ENCODE measurements at places on chromosomes 2 and 18.

- DNase-seq = peak; percentile 12
These were observed 917.6 kb upstream of the ACVR2A start for GRCh38 chr2:146927080-146927711.

GRCh38 chr2:211468217-211468616 is 911.8 kb downstream of the CPS1 start:
- no peak for DNase-seq

- no peak for DNase-seq
These were observed 2.8 kb downstream of the IRS1 start for GRCh38 chr2:226796840-226797288.

DNA sequence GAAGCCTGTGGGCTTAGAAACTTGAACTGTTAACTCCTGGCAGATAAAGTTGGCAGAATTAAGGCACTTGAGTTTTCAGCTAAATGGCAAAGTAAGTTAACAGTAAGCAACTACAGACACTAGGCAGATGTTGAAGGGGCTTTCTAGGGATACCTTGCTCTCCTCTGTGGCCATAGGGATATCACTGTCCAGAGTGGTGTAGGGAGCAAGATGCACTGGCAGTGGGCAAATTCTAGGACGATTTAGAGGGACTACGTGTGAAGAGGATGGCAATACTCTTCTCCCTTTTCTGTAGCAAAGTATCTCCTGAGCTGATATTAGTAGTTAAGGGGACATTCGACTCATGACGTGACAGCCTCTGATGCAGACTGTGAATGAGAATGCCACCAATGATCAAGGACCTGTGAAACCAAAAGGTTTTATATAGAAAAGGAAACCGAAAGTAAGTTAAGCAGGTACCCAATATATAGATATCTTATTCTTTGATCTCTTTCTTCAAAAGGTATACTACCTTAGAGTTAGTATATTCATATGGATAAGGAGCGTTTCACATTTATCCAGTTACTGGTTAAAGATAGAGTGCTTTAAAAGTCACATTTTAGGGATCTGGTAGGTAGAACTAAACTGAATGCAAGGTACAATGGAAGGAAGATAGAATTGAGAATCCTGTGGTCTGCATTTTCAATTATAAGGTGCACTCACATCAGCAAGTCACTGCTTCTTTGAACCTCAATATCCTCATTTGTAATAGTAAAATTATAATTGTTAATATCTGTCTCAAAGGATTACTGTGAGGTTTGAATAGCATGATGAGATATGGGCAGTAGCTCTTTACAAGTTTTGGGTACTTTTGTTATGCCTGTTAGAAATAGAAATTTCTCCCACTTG is 106.4 kb downstream of the KCNH7 start:
- DNase-seq = no peak

DNA sequence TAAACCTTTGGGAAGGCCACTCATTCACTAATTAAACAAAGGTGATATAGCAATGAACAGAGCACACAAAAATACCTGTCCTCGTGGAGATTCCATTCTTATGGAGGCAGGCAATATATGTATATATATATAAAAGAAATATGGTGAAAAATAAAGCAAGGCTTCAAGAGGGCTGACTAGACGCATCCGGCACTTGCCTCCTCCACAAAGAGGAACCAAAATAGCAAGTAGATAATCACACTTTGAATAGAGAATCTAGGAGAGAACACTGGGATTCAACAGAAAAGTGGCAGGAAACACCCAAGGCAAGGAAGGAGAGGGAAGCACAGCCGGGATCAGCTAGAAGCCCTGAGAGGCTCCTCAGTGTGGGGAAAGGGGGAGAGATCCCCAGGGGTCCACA is 218.4 kb upstream of the FOSL2 start:
- DNase-seq = no peak

- no peak for DNase-seq
These were observed 1.2 kb downstream of the BMPR2 start for GRCh38 chr2:202377207-202377761.

DNA sequence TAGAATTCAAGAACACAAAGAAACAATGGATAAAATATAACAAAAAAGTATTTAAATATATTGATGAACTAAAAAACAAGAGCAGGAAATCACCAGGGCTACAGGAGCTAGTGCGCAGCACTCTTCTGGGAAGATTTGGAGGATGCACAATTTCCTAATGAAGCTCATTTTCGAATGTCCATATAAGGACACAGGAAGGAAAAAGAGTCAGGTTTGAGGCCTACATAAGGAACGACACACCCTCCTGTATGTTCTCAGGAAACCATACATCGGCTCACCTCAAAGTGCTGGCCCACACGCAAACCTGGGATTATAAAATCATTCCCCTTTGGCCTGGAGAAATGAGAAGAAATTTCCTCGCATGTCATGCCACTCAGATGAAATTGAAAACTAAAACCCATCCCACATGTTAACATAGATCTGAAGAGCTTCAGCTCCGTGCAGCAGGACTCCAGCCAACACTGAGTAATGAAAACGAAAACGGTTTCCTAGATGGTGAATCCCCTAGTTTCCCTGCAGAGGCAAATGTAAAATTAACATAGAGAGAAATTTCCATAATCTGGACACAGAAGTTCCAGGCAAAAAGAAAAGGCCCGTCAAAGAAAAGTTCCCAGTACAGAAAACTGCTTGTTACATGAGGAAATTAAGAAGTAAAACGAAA is 825.8 kb downstream of the SOCS6 start:
- no peak for DNase-seq

DNA sequence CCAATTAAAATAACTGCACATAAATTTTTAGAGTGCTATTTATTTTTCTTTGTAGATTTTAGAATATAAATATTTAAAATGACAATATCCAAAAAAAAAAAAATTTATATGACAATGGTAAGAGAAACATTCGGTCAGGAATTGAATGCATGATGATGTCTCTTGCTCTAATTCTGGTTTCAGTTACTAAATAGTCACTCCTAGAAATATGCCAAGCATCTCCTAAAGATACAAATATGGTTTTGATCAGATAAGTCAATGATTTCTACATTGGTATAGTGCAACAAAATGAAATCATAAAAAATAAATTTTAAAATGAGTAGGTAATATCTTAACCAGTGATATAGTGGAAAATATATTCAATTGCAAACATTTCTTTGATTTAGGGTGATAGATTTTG is 95.9 kb upstream of the ACKR3 start:
- DNase-seq = no peak

- DNase-seq = no peak
These were observed 68.6 kb downstream of the PLEKHM3 start for GRCh38 chr2:207956771-207957170.

DNA sequence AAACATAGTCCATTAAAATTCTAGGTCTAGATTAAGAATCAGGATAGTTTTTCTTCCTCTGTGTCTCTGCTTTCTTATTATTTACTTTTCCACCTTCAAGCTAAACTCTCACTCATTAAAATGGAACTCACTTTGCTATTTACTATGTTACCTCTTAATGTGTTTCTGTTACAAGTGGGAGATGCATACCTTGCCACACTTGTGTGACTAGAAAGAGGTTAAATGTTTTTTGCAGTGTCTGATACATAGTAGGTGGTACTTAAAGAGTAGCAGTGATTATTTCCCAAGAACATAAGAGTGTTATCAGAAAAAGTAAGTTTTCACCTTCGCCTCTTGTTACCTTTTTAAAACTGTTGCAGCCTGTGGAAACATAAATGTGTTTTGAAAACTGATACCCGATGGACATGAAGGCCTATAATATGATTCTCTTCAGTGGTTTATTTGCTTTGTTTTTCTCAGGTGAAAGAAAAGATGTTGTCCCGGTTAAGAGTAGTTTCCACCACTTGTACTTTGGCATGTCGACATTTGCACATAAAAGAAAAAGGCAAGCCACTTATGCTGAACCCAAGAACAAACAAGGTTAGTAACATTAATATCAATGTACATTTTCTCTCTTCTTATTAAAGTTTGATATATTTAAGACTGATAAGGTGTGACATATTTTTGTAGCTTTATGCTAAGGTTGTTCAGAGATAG is 16.6 kb downstream of the ME2 start:
- no peak for DNase-seq

GRCh38 chr2:32981612-32982011 is 34.9 kb downstream of the LTBP1 start:
- DNase-seq = no peak

DNA sequence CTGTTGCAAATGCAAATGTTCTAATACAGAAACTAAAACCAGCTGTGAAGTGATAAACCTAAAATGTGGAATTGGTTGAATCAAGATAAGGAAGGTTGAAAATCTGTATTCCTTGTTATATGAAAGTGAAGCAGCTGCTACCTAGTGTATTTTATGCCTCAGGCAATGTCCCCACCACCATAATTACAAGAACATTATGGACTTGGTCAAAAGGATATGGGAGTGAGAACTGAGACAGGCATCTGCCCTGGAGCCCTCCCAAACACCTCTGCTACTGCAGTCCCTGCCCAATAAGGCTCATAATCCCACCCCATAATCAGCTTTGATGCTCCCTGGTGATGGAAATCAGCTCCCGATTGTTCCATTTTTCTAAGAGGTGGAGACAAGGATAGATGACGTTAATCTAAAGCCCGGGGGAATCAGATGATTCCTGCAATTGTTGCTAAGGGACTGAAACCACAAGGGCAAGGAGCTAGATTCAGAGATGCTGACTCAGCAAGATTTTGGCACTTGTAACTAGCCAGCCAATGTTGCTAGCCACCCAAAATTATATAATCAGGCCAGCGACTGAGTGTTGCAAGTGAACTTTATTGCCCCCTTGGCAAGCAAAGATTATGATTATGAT is 69.5 kb downstream of the EVA1A start:
- no peak for DNase-seq

DNA sequence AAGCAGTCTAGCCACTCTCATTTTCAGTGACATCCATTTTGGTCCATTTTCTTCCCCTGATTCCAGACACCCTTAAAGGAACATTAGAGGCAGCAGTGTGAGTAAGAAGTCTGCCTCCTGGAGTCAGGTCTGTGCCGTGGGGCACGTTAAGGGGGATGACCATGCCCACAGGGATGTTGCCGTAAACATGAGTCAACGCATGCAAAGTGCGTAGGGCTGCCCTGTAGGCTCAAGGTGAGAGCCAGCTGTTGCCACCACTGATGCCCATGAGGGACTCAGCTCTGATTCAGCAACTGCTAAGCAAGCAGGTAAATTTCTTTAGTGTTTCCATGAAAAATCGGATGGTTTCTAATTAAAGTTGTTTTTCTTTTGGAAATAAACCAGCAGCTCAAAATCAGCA is 61.4 kb upstream of the TFCP2L1 start:
- DNase-seq = no peak

DNA sequence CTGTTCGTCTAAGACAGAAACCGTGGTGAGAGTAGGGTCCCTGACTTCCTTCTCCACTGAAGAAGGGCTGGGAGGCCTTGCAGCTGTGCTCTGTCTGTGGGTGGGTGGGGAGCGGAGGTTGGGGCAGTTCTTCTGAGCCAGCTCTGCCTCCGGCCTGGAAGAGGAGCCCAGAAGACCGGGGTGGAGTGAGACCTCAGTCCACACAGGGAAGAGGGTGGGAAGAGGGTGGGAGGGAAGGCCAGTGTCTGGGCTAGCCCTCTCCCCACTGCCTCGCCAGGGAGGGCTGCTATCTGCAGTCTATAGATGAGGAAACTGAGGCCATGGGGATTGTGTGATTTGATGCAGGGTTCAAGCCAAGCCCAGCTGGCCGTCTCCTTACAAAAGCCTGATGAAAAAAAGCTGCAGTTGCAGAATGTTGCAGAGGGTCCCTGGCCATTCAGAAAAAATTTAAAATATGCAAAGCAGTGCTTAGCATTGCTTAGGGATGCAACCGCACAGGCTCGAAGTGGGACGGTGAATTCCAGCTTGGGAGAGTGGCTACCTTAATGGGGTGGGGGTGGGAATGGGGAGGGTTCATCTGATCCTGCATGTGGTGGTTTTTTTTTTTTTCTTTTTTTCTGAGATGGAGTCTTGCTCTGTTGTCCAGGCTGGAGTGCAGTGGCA is 181.6 kb upstream of the HS6ST1 start:
- no peak for DNase-seq

DNA sequence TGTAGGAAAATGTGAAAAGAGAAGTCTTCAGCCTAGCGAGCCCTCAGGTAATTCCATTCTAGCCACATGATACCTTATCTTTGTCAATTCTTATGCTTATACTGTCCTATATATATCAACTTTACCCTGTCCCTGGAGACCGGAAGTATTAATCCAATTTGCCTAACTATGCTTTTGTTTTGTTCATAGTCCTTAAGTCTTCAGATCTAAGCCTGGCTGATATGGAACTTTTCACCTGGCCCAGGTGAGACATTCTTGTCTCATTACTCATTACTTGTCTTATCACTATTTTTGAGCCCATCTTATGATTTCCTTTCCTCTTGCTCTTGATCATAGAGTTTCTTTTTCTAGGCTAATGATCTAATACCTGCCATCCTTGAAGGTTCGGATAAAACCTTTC is 194.1 kb upstream of the FANCL start:
- no peak for DNase-seq

- DNase-seq = no peak
These were observed 25.9 kb downstream of the LRRC30 start for GRCh38 chr18:7256618-7257425.

GRCh38 chr2:28906376-28906775 is 11.9 kb downstream of the WDR43 start:
- no peak for DNase-seq

- DNase-seq = no peak
These were observed 41.8 kb downstream of the SNED1 start for GRCh38 chr2:241040081-241040803.

DNA sequence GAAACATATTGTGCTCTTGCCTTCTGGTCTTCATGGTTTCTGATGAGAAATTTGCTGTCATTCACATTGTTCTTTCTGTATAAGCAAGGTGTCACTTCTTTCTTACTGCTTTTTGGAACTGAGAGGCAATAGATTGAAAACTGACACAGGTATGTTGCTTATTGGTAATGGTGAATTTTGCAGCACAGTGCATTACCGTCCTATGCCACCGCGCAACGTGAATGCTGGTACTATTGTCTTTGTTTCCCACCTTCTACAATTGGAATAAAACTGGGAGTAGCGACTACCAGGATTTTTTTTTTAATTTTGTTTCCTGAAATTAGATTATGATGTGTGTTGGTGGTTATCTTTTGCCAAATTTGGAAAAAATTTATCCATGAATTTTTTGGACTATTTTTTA is 11.4 kb downstream of the XIRP2 start:
- no peak for DNase-seq

DNA sequence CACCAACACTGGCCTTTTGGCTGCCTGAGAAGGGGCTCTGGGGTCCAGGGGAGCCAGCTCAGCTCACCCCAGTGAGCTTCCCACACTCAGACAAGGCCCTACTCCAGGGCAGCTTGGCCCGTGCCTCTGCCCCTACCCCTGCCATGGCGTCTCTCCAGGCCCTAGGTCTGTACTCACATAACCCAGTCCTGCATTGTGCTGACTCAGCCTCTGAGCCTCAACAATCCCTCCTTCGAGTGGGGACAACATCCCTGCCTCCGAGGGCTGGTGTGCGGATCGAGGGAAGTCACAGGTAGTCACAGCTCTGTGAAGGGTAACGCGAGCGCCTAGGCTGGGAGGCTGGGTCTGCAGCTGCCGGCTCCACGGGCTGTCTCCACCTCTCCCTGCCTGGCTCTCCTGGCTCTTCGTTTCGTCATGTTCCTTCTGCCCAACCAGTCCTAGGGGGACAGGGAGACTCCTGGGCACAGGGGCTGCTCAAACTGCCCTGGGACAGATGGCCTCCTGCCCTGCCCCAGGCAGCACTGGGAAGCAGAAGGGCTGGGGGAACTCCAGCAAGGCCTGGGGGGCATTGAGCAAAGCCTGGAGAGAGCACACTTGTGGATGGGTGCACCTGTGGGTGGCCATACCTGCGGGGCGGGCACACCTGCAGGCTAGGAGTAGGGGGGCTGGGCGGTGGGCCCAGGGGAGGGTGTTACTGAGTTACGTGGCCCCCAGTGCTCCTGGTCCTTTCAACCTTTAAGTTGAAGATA is 74.6 kb downstream of the RRM2 start:
- DNase-seq = no peak

GRCh38 chr2:64348386-64349130 is 105.4 kb upstream of the LGALSL start:
- DNase-seq = no peak
